ENCODE measurements at places on chromosomes 12 and 14.
A peak's percentile ranks its signal among the peaks of the same experiment; 100 is the strongest.

- DNase-seq: no peak
Observed at GRCh38 chr12:62785941-62786559, 148.9 kb downstream of the PPM1H start.

- peak; percentile 57 for DNase-seq
Observed at GRCh38 chr14:49962621-49963020, 69.7 kb downstream of the ARF6 start.

- DNase-seq: no peak
Observed at GRCh38 chr12:9032202-9032964, 43.0 kb downstream of the KLRG1 start.

- no peak for DNase-seq
Observed at GRCh38 chr14:30869551-30870155, 4.7 kb upstream of the COCH start.

GRCh38 chr12:44519931-44520330, 356.2 kb downstream of the NELL2 start:
- no peak for DNase-seq

DNA sequence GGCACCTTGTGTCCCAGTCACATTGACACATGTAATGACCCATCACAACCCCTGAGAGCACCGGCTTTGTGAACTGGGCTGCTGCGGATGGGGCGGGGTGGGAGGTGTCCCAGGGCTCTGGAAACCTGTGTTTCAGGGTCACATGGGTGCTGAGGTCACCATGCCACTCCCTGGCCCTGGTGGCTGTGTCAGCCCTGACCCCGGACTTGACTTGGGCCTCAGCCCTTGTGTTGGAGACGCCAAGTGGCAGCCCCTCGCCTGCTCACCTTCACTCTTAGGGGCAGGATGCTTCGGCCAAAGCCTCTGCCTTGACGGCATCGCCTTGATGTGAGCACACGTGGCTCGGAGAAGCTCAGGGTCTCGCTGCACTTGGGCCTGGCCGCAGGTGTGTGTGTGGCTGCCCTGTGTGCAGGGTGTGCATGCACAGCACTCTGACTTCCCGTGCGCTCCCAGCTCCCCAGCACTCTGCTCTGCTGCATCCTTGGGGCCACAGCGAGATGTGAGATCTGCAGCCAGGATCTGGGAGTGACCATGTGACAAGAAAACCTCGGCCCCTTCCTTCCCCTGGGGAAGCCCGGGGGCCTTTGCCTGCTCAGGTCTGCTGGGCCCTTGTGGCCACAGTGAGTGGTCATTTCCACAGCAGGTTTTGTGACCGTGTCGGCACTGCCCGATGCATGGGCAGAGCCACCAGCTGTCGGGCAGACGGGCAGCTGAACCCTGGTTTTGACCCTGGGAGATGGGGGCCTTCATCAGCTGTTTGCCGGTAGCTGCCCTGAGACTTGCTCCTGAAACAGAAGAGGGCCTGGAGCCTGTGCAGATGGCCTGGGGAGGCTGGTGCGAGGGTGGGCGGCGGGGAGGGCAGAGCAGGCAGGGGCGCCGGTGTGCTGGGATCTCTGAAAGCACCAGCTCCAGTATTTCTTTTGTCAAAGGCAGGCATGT, 167.4 kb downstream of the KIF26A start:
- no peak for DNase-seq

DNA sequence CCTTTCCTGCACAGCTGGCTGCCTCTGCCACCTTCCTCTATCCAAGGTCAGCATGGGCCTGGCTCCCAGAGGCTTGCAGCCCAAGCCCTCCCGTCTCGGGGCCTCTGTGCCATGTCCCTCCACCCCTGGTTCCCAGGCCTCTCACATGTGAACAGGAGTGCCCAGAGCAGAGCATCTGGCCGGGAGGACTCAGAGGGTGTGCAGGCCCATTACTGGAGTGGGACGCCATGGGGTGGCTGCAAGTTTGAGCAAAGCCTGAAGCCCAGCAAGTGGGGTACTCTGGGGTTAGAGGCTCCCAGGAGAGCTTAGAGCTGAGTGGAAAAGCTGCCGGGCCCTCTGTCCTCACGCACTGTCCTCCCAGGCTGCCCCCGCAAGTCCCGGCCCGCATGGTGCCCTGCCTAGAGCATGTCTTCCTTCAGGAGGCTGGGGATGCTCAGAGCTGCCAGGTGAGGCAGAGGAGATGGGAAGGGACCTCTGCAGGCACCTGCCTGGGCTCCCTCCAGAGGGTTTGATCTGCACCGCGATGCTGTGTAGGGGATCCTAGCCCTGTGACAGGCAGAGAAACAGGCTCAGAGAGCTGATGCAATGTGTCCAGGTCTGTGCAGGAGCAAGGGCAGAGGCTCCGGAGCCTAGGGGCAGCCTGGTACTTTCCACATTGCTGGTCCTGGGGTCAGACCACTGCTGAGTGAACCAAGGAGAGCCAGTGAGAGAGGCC, 39.8 kb downstream of the DIO3 start:
- DNase-seq: no peak

DNA sequence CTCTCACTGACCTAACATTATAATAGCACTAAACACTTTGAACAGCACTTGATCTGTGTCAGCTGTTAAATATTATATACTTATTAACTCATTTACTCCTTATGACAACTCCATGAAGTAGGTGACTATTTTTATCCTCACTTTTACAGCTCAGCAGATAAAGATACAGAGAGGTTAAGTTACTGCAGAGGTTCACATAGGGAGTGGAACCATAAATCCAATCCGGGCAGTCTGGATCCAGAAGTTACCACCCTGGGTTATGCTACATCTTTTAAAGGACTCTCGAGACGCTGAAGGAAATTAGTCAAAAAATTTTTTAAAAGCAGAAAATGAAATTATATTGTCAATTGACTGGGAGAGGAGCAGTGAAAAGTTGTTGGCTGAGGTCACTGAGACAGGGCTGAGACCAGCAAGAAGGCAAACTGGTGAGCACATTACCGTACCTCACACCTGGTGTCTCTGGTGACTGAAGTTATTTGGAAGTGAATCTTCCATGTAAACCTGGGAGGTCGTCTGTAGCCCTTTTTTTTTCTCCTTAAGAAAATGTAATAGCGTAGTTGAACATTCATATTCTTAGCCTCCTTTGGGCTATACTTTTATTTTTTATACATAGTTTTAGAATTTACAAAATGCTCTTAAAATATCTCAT, 1.2 kb upstream of the RIMKLB start:
- DNase-seq: no peak

DNA sequence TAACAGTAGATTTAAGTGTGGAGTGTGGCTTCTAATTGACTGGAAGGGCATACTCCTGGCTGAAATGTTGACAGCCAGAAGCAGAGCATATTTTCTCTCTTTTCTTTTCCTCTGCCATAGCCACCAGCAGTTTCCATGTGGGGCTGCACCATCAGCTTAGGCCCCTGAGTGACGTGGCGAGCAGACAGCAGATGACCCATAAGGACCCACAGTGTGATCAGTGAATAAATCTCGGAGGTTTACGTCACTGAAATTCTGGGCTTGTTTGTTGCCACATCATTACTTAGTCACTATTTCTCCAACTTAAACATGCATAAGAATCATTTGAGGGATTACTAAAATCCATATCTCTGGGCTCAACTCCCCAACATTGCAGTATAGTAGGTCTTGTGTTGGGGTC, 549.7 kb upstream of the TMEM132C start:
- no peak for DNase-seq

- no peak for DNase-seq
Observed at GRCh38 chr12:9449181-9449580, 158.5 kb downstream of the KLRB1 start.

DNA sequence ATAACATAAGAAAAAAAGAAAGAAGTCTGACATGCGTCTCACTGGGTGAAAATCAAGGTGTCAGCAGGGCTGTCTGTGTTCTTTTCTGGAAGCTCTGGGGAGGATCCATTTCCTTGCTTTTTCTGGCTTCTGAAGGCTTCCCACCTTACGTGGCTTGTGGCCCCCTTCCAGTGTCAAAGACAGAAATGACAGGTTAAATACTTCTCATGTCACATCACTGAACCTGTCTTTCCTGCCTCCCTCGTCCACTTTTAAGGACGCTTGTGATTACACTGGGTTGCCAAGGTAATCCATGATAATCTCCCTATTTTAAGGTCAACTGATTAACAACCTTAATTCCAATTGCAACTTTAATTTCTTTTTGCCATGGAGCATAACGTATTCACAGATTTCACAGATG, 4.6 kb upstream of the PHC1 start:
- no peak for DNase-seq

DNA sequence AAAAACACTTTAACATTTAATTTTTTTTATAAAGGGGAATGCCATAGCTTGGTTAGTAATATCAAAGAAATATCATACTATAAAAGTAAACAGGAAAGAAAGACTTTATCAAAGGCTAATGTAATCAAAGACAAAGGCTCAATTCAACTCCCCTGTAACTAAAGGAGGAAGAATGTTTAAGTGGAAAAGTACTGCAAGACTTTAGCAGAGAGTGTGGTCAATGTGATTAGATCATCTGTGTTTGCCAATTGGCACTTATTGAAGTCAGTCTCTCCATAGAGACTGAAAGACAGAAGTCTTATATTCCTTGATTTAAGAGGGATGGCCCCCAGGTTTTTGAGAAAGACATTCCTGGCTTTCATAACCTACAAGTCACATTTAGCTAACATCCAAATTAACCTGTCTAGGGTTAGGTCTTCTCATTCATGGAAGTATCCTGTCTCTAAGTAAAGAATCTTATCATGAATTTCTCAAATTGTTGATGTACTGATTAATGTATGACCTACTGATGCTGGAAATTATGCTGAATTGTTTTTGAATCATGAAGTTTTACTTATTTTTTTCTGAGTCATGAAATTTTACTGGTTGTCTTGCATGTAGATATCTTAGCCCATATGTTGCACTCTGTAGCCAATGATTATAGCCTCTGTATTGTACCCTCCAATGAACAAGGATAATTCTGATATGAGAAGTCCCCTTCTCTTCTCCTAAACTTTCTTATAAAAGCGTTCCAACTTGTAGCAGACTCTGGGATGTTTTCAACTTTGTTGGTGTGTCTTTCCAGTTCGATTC, 65.4 kb downstream of the ATXN7L3B start:
- no peak for DNase-seq

GRCh38 chr12:120584343-120585149, 3.3 kb upstream of the POP5 start:
- peak; percentile 35 for DNase-seq

GRCh38 chr14:61677479-61677878, 17.8 kb upstream of the HIF1A start:
- DNase-seq: no peak

GRCh38 chr14:30218907-30219306, 291.3 kb upstream of the PRKD1 start:
- DNase-seq: no peak

DNA sequence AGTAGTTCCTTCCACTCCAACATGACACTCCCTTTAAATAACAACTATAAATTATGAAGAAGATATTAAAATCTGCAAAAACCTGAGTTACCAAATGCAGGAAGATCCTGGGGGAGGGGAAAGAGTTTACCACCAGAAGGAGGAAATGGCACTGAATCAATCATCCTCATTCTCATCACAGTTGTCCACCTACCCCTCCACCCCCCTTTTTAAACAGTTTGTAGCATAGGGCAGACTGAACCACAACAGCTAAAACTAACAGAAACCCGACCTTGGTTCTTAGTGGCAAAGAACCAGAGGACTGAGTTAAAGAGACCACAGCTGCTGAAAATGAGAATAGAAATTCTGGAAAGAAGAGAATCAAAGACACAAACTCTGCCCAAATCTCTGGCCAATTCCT, 189.5 kb downstream of the MED13L start:
- no peak for DNase-seq

DNA sequence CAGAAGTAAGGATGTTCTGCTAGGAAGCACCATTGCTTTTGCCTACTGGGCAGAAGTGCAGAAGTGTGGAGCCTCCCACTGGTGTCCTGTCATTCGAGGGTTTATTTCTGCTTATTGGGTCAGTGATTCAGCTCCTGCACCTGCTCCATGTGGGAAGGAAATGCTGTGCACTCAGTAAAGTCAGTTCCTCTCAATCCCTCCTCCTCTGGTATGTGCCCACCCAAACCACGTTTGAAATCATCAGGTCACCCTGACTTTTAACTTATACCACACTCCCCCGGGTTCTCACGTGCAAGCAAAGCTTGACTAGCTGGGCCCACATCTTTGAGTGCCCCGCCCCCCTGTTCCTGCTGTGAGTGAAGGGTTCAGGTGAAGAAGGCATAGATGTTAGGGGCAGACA, 223.7 kb downstream of the CHST11 start:
- no peak for DNase-seq

GRCh38 chr12:2248087-2248900, 195.5 kb downstream of the CACNA1C start:
- no peak for DNase-seq

GRCh38 chr14:58027904-58028303, 124.1 kb downstream of the ARMH4 start:
- DNase-seq: no peak

- no peak for DNase-seq
Observed at GRCh38 chr12:43285159-43285598, 266.8 kb downstream of the ADAMTS20 start.

- no peak for DNase-seq
Observed at GRCh38 chr12:51692016-51692415, 101.0 kb downstream of the SCN8A start.

DNA sequence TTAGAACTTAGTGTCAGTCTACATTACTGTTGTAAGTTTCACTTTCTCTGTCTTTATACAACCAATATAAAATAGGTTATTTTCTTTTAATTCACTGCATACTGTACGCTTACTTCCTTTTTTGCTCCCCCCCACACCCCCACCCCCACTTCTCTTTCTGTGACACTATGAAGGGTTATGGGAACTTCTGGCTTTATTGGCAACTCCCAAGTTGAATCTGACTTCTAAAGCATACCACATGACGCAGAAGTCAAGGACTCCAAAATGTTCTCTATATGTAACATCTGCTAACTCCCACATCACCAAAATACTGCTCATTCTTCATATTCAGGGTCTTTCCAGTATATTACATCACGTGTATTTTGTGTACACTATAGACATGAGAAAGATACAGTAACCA, 81.2 kb upstream of the ATXN7L3B start:
- no peak for DNase-seq

GRCh38 chr12:121781998-121782979, 11.2 kb downstream of the RHOF start:
- no peak for DNase-seq

GRCh38 chr12:68482660-68483059, 128.0 kb upstream of the RAP1B start:
- no peak for DNase-seq

DNA sequence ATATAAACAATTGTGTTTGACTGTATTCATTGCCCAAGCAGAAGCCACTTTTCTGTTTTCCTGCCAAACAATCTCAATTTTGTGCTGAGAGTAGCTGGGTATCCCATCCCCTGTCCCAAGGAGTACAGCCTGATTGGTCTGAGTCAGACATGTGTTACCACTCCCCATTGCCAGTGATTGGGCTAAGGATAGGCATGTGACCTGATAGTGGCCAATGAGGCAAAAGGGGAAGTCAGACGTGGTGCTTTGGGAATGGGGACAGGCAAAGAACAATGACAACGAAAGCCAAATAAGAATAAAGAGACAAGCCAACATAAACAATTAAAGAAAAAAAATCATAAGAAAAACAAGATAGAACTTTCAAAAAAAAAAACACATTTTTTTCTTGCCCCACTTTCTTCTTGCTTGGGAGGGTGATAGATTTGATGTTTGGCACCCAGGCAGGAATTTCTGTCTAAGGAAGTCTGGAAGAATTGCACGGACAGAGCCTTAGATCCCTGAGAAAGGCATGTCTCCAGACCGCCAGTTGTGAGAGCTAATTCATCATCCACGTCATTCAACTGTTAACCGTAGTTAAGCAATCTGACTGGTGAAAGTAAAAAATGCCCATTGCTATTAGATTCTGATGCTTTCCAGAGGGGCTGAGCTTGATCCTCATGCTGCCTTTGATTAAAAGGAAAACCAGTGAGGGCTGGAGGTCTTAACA, 626.6 kb upstream of the TMEM132C start:
- no peak for DNase-seq

- peak; percentile 16 for DNase-seq
Observed at GRCh38 chr12:114684098-114684869, at the start of gene TBX3. Gene TBX3, minus strand, starts transcription at chr12:114684175. Its CDS starts 975 bp downstream, at chr12:114683200.

Data from stimulated activated CD4-positive, alpha-beta T cell treated with anti-CD3 and anti-CD28 coated beads, Interleukin-15, amount 100 ng/mL, for 1 hour (primary cell).